ENCODE measurements at places on chromosomes 12 and 14.

- no peak for DNase-seq
Observed at GRCh38 chr14:102579696-102580549, 12.5 kb upstream of the RCOR1 start.

DNA sequence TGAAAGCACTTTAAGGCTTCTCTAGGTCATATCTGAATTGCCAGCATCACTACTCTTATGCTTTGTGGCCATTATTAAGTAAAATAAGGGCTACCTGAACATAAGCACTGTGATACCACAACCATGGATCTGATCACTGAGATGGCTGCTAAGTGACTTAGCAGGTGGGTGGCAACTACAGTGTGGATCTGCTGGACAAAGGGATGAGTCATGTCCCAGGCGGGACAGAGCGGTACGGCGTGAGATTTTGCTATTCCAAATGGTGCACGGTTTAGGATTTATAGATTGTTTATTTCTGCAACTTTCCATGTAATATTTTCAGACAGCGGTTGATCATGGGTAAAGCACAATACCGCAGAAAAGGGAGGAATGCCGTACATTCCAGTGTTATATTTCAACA lies 39.4 kb downstream of the MLXIP start:
- no peak for DNase-seq

GRCh38 chr14:104214431-104215218 lies 76.2 kb downstream of the KIF26A start:
- DNase-seq = no peak

DNA sequence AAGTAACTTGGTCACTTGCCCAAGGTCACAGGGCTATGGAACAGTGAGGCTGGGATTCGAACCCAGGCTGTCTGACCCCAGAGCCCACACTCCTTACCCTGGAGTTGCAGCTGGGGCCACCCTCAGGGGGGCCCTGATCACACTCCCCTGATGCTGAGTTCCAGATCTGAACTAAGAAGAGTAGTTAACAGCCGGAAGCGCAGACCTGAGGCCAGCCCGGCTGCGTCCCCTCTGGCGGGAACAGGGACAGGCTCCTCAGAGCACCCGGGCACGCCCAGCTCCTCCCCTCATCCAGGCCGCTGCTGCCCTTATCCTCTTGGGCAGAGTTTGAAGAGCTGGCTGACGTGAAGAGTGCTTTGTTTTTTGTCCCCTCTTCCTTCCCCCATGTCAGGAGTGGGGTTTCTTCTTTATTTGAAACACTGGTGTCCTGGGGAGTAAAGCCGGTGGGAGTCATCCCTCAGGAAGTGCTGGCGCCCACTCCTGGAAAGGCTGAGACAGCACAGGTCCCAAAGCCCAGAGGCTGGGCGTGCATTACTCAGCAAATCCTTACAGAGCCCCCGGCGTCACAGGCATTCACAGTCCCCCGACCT lies 8.7 kb downstream of the PHB2 start:
- DNase-seq = no peak

DNA sequence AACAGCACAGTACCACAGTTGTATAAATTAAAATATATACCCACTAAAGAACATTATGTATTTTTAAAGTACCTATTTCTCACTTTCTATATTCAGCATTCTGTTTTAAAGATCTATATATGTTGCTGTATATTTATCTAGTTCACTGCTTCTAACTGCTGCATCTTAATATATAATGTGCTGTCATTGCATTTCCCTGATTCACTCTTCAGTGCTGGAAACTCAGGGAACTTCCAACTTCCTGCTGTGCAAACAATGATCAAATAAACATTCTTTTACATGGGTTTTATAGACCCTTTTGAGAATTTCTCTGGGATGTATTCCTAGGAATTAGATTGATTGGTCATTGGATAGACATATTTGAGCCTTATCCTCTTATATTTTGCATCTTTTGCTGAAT lies 379.1 kb downstream of the APAF1 start:
- DNase-seq = no peak

All from stimulated activated CD4-positive, alpha-beta T cell treated with anti-CD3 and anti-CD28 coated beads, Interleukin-2, amount 100 ng/mL, for 4 hours (primary cell).